Natural killer cell treated with Interleukin-12 subunit alpha and Interleukin-12 subunit beta and Interleukin-15 and Interleukin-18, amount 100 ng/mL, for 72 hours (primary cell): ENCODE measurements at places on chromosomes 5 and 9.

- no peak for DNase-seq
Observed at GRCh38 chr5:65043843-65044359, 275.2 kb downstream of the CWC27 start.

DNA sequence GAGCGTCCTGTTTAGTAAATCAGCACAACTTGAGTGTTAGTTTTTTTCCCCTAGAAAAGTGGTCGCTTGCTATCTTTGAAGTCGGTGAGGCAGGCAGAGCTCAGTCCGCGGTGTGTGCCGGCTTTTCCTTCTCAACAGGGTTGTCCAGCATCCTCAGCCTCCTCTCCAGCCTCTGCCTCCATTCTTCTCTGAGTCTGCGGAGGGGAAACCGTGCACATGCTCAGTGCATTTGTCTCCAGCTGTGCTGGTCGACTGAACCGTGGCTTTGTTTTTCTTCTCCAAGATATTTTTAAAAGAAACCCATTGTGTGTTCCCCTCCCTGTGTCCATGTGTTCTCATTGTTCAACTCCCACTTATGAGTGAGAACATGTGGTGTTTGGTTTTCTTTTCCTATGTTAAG is 25.3 kb downstream of the FAM240B start:
- no peak for DNase-seq

GRCh38 chr5:395921-396530 is 47.0 kb upstream of the EXOC3 start:
- no peak for DNase-seq

DNA sequence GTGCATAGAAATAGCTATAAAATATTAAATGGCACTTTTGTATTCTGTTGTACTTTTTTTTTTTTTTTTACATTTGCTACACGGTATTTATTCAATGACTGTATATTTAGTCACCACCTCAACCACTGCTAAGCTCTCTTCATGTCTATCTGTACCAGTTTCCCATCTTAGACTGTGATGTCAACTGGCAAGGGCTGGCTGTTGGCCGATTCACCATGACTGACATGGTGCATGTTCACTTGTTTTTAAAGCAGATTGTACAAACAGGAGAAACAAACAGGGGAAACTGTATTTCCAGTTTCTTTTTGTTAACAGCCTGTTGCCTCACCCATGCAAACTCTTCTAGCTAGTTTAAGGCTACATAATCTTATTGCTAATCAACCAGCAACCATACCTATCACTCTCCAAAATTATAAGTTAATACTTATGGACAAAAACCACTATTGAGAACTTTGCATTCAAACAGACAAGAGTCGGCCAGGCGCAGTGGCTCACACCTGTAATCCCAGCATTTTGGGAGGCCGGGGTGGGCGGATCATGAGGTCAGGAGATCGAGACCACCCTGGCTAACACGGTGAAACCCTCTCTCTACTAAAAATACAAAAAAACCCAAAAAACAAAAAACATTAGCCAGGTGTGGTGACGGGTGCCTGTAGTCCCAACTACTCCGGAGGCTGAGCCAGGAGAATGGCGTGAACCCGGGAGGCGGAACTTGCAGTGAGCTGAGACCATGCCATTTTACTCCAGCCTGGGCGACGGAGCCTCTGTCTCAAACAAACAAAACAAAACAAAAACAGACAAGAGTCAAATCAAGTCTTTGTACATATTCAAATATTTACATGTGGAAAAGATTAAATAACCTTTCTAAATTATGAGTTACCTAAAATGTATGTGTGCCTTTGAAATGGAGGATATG is 13.2 kb downstream of the ZFAND5 start:
- no peak for DNase-seq

DNA sequence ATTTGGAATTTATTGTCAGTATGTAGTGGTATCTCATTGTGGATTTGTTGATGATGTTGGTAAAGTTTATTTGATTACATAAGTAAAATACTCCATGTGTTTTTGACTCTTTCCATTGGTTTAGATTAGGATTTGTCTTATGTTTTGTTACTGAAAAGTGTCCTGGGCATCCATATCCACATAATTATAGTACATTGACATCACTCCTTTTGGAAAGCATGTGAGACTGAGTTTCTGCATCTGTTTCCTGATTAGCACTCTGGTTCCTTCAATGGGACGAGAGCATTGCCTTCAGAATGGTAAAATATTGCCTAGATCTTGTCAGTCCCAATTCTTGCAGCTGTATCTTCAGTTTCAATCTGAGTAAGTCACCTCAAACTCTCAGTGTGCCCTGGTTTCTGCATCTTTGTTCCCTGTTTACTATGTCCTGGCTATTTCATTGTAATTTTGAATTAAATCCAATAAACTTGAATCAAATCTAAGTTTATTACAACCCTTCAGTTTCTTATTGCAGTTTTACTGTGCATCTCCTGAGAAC is 128.1 kb downstream of the FBXO38 start:
- no peak for DNase-seq

- DNase-seq, result no peak
Observed at GRCh38 chr9:87152256-87152655, 204.9 kb upstream of the GAS1 start.

DNA sequence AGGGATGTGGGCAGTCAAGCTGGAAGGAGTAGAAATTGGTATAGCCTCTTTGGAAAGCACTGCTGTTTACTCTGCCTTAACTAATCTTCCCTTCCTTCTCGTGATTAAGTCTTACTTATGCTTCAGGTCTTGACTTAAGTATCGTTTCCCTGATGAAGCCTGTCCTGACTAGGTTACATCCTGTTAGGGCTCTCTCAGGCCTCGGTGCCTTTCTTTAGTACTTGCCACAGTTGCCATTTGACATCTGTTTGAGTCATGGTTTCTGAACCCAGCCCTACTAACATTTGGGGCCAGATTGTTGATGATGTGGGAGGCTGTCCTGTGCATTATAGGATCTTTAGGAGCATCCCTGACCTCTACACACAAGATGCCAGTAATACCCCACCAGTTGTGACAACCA is 94.4 kb downstream of the GAPVD1 start:
- no peak for DNase-seq
